Neural crest cell (in vitro differentiated cells): ENCODE measurements at places on chromosomes 16 and 17. TPM values are rescaled to one million over a fixed set of nuclear protein-coding genes. Genes with fewer than 3 reads are reported as not detected.
A peak's percentile ranks its signal among the peaks of the same experiment; 100 is the strongest.

- no peak overlapping the region for H3K4me3 ChIP-seq
- H3K27ac ChIP-seq = no peak overlapping the region
- H3K27me3 ChIP-seq = peaks cover 27% of the 10 kb centered on the region
- DNase-seq = no peak
- H3K36me3 ChIP-seq = no peaks in the 10 kb centered on the region
Observed at GRCh38 chr17:77798031-77798430, 160.5 kb upstream of the TNRC6C start.

The RNU2-1 gene
- total RNA-seq = 6,904 and 8,313 TPM in 2 replicates

DNA sequence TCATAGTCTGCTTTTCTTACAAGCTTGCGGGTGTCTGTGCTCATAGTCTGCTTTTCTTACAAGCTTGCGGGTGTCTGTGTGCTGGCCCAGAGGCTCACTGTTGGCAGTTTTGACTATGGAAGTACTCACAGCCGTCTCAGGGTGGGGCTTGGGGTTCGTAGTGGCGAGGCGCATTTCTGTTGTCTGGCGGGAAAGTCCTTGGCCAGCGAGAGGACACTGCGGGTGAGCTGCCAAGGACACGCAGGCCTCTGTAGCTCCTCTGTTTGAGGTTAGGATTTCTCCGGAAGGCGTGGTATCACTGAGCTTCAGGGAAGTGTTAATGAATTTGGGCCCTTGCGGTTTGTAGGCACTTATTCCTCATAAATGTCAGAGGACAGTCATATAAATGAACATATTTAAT, 13.5 kb downstream of the TBCD start:
- H3K4me1 ChIP-seq = no peaks in the 10 kb centered on the region
- no peaks in the 10 kb centered on the region for H3K27me3 ChIP-seq
- H3K4me3 ChIP-seq = no peak overlapping the region
- peak overlapping the region; percentile 57 for H3K27ac ChIP-seq

GRCh38 chr16:67025210-67025550, 3.8 kb upstream of the CBFB start:
- no peaks in the 10 kb centered on the region for H3K27me3 ChIP-seq
- peak overlapping the region; percentile 61 for H3K4me3 ChIP-seq
- DNase-seq = no peak

The PLEKHG4 gene
- 3.7 and 4.0 TPM in 2 replicates for total RNA-seq

DNA sequence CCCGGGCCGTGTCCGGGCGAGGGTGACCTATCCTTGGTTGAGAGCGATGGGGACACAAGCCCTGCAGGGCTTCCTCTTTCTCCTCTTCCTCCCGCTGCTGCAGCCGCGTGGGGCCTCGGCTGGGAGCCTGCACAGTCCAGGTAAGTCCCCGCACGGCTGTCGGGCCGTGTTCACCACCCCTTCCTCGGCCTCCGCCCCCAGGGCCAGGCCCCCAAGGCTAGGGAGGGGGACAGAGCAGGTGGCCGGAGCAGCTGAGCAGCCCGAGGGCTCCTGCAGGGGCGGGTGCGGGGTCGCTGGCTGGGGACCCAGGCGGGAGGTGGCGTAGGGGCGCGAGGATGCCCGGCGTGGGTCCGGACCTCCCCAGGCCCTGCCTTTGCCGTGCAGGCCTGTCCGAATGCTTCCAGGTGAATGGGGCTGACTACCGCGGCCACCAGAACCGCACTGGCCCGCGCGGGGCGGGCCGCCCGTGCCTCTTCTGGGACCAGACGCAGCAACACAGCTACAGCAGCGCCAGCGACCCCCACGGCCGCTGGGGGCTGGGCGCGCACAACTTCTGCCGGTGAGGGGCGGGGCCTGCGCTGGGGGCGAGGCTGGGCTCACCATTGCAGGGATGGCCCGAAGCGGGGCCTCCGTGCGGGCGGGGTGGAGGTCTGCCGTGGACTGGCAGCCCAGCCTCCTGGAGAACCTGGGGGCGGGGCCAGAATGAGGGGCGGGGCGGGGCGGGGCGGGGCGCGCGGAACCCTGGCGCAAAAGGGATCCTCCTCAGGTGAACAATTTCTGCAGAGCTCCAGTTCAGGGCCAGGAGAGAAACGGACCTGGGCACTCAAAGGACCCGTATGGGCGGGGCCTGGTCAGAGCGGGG, 631 bp downstream of the KREMEN2 start:
- H3K27me3 ChIP-seq = peaks cover 53% of the 10 kb centered on the region
- no peaks in the 10 kb centered on the region for H3K36me3 ChIP-seq
- no peak overlapping the region for H3K27ac ChIP-seq

GRCh38 chr17:59914274-59914854, 21.4 kb downstream of the RPS6KB1 start:
- peaks cover 7% of the 10 kb centered on the region for H3K36me3 ChIP-seq
- no peaks in the 10 kb centered on the region for H3K4me1 ChIP-seq
- H3K4me3 ChIP-seq = no peak overlapping the region
- no peaks in the 10 kb centered on the region for H3K27me3 ChIP-seq
- H3K27ac ChIP-seq = no peak overlapping the region

DNA sequence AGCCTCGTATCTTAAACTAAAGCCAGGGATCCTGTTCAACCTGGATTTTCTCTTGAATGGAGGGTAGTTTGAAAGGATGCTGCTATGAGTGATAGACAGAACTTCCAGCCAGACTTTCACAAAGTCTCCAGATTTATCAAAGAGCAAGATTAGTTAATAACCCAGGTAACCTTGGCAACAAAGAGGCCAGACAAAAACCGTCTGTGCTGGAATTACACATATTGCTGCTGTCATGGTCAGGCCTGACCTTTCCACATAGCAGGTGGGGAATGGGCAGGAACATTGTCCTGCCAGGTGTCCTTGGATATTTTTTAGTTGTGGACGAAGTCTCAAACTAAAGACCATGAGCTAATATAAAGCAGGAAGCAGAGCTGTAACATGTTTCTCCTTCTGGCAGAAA, 52.5 kb downstream of the HLF start:
- H3K27me3 ChIP-seq = no peaks in the 10 kb centered on the region
- peaks cover 6% of the 10 kb centered on the region for H3K4me1 ChIP-seq
- H3K36me3 ChIP-seq = no peaks in the 10 kb centered on the region
- H3K4me3 ChIP-seq = no peak overlapping the region
- DNase-seq = no peak
- no peak overlapping the region for H3K27ac ChIP-seq

DNA sequence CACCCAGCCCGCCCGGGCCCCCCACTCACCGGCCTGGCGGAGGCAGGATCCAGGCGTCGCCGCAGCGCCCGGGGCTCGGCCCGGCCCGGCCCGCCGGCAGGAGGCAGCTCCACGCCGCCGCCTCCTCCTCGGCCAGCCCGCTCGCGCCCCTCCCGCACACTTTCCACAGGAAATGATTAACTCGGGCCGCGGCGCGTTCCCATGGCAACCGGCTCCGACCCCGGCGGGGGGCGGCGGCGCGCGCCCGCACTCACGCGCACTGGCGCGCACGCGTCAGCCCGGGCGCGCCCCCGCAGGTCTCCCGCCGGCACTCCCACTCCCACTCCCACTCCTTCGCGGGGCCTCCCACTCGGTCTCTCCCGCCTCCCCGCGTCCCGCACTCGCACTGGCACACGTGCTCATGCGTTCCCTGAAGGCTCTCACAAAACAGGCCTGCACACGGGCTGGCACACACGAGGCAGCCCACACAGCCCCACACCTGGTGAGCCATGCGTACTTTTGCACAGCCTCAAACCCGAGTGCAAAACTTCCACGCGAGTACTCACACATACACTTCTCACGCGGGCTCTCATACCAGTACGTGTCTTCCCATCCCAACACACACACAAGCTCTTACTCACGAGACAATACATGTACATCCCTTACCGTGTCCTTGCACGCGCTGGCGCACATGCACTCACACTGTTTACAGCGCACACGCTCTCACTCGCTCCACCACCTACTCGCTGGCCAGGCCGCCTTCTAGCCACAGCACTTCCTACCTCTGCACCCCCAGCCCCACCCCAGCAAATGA, at the start of gene KIFC3:
KIFC3 (minus strand) TSS at position 151 of the 793 bp plus-strand sequence. CDS start 4,248 bp downstream, outside the sequence.
- peaks cover 54% of the 10 kb centered on the region for H3K4me1 ChIP-seq
- H3K4me3 ChIP-seq = peak within 1 kb of the TSS; percentile 97
- peak; percentile 67 for DNase-seq
- H3K27ac ChIP-seq = peak within 1 kb of the TSS; percentile 96
- no peaks in the 10 kb centered on the region for H3K27me3 ChIP-seq

DNA sequence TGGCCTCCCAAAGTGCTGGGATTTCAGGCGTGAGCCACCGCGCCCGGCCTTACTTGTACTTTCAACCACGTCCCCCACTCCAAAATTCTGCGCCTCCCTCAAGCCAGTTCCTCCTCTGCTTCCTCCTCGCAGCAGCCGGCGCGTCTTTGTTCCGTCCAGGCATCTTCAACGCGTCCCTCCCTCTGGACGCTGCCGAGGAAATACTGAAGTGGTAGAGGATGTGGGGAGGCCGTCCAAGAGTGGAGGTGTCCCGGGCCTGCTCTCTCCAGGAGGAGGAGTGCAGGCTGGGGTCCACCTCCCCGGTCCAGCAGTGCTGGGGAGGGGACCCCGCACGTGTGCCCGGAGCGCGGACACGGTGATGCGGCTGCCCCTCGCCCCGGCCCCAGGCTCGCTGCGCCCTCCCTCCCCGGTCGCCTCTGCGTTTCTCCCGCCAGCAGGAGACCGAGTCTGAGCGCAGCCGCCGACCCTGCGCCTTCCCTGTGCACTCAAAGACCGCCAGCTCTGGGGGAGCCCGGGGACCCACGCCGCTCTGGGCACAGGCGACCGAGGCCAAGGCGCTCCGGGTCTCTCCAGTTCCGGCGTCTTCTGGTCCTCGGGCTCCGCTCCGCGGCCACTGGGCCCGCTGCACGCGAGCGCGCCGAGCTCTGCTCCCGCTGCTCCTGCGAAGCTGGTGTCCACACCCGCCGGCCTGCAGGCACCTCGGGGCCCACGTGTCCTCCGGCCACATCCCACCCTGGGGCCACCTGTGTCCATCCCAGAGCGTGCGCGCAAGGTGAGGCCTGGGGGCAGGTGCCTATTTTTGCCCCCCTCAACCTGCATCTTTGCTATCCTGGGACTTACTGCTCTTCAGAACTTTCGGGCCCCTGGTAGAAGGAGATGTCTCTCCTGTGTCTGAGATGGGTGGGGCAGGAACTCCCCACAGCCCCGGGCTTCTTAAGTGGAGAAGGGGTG, 31.7 kb downstream of the OSBPL7 start:
- H3K4me3 ChIP-seq = peak overlapping the region; percentile 51
- peaks cover 14% of the 10 kb centered on the region for H3K4me1 ChIP-seq
- peaks cover 99% of the 10 kb centered on the region for H3K27me3 ChIP-seq
- no peak overlapping the region for H3K27ac ChIP-seq

The C16orf46 gene
- 1.8 and 2.1 TPM in 2 replicates for total RNA-seq

DNA sequence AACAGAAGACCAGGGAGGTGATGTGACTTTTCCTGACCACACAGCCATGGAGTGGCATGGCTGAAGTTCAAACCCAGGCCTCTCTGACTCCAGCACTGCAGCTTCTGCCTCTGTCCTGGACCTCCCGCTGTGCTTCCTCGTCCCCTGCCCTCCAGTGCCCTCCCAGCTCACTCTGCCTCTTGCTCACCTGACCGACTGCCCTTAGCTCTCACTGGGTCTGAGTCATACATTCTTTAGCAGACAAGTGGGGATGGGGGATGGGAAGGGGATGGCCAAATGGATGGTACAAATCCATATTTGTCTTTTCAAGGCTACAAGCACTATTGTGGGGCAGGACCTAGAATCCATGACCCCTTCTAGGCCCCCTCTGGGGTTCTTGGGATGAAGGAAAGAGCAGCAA, 33.0 kb downstream of the PITPNM3 start:
- no peaks in the 10 kb centered on the region for H3K27me3 ChIP-seq
- no peak for DNase-seq
- H3K4me3 ChIP-seq = no peak overlapping the region
- no peaks in the 10 kb centered on the region for H3K4me1 ChIP-seq

DNA sequence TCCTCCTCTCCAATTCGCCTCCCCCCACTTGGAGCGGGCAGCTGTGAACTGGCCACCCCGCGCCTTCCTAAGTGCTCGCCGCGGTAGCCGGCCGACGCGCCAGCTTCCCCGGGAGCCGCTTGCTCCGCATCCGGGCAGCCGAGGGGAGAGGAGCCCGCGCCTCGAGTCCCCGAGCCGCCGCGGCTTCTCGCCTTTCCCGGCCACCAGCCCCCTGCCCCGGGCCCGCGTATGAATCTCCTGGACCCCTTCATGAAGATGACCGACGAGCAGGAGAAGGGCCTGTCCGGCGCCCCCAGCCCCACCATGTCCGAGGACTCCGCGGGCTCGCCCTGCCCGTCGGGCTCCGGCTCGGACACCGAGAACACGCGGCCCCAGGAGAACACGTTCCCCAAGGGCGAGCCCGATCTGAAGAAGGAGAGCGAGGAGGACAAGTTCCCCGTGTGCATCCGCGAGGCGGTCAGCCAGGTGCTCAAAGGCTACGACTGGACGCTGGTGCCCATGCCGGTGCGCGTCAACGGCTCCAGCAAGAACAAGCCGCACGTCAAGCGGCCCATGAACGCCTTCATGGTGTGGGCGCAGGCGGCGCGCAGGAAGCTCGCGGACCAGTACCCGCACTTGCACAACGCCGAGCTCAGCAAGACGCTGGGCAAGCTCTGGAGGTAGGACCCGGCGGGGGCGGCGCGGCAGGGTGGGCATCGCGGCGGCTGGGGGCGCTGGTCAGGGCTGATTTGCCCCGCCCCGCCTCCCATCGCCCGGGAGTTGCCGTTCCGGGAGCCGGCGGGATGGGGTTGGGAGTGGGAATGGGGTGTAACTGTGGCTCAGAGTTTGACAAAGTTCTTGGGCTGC, 567 bp downstream of the SOX9 start:
- H3K4me1 ChIP-seq = peaks cover 60% of the 10 kb centered on the region
- H3K4me3 ChIP-seq = peak overlapping the region; percentile 98
- H3K27ac ChIP-seq = no peak overlapping the region
- DNase-seq = peak; percentile 51

GRCh38 chr16:85639529-85640253, 26.6 kb downstream of the GSE1 start:
- peaks cover 5% of the 10 kb centered on the region for H3K4me1 ChIP-seq
- no peak overlapping the region for H3K27ac ChIP-seq
- DNase-seq = no peak
- H3K36me3 ChIP-seq = no peaks in the 10 kb centered on the region
- H3K27me3 ChIP-seq = peaks cover 3% of the 10 kb centered on the region
- no peak overlapping the region for H3K4me3 ChIP-seq

The RNF222 gene
- not detected in 2 replicates for total RNA-seq

The KRTAP4-4 gene
- not detected in 2 replicates for total RNA-seq

GRCh38 chr17:74280093-74280513, 6.1 kb downstream of the DNAI2 start:
- H3K27ac ChIP-seq = no peak overlapping the region
- DNase-seq = no peak
- H3K4me1 ChIP-seq = peaks cover 34% of the 10 kb centered on the region
- H3K27me3 ChIP-seq = no peaks in the 10 kb centered on the region

- peaks cover 29% of the 10 kb centered on the region for H3K4me1 ChIP-seq
- H3K27ac ChIP-seq = no peak overlapping the region
- H3K4me3 ChIP-seq = peak overlapping the region; percentile 92
- H3K36me3 ChIP-seq = no peaks in the 10 kb centered on the region
Observed at GRCh38 chr16:3121851-3122467, 9.6 kb downstream of the ZNF205 start.

- DNase-seq = no peak
- H3K27me3 ChIP-seq = no peaks in the 10 kb centered on the region
- H3K27ac ChIP-seq = no peak overlapping the region
- H3K4me3 ChIP-seq = no peak overlapping the region
- H3K4me1 ChIP-seq = peaks cover 6% of the 10 kb centered on the region
Observed at GRCh38 chr16:75506574-75506973, 11.3 kb upstream of the CHST6 start.

- H3K4me1 ChIP-seq = no peaks in the 10 kb centered on the region
- no peak for DNase-seq
- no peak overlapping the region for H3K4me3 ChIP-seq
- H3K27me3 ChIP-seq = peaks cover 45% of the 10 kb centered on the region
Observed at GRCh38 chr16:58381661-58382060, 10.6 kb upstream of the GINS3 start.

GRCh38 chr17:17958982-17959381, 13.2 kb downstream of the TOM1L2 start:
- DNase-seq = no peak
- no peak overlapping the region for H3K27ac ChIP-seq
- peaks cover 14% of the 10 kb centered on the region for H3K4me1 ChIP-seq
- no peaks in the 10 kb centered on the region for H3K27me3 ChIP-seq
